ENCODE measurements at places on chromosomes 7 and 10.

DNA sequence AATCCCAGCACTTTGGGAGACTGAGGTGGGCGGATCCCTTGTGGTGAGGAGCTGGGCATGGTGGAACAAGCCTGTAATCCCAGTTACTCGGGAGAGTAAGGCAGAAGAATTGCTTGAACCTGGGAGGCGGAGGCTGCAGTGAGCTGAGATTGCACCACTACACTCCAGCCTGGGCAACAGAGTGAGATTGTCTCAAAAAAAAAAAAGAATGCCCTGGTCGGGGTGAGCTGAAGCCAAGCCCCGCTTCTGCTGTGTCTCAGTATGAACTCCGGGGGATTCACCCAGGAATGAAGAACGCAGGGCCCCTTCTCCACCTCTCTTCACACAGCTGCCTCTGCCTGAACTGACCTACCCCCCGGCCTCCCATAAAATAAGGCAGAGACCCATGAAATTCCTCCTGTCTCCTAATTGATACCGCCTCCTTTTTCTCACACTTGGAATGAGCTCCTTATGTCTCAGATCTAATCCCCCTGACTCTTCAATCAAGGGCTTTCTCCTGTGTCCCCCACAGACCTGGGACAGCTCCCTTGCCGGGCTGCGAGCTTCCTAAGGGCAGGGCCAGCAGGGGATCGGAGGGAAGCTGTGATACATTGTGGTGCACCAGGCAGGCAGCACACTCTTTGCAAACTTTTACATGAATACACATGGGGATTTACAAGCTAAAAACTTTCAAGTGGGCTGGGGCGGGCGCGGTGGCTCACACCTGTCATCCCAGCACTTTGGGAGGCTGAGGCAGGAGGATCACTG, 911 bp upstream of the ZP3 start:
- no peak for DNase-seq

DNA sequence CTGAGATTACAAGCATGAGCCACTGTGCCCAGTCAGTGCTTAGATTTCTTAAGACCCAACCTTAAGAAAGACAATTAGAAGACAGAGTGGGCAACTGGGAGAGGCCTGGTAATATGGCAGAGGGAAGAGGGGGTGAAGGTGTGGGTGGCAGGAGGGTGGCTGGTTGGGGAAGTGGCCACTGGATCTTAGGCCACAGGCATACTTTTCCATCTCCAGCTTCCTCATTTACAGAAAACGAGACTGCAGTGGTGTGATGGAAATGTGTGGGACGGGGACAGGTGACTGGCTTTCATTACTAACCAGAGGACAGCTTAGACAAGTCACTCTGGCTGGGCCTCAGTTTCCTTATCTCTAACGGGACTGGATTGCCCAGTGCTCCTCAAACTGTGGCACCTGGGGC, 1.0 kb upstream of the FFAR4 start:
- DNase-seq = no peak

- DNase-seq = no peak
Observed at GRCh38 chr7:37284805-37285231, 163.8 kb downstream of the ELMO1 start.

DNA sequence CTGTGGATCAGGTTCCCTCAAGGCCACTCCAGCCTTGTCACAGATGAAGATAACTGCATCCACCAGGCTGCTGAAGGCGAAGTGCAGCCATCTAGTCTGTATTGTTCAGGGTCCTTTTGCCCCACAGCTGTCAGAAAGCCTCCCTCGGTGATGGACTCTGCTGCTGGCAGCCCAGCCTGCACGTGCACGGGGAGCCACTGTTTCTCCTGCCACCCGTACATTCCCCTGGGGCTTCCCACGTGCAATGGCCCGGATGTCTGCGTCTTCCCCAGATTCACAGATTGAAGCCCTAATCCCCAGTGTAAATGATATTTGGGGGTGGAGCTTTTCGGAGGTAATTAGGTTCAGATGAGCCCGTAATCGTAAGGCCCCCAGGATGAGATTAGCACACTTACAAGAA, 46.6 kb upstream of the VIPR2 start:
- no peak for DNase-seq

DNA sequence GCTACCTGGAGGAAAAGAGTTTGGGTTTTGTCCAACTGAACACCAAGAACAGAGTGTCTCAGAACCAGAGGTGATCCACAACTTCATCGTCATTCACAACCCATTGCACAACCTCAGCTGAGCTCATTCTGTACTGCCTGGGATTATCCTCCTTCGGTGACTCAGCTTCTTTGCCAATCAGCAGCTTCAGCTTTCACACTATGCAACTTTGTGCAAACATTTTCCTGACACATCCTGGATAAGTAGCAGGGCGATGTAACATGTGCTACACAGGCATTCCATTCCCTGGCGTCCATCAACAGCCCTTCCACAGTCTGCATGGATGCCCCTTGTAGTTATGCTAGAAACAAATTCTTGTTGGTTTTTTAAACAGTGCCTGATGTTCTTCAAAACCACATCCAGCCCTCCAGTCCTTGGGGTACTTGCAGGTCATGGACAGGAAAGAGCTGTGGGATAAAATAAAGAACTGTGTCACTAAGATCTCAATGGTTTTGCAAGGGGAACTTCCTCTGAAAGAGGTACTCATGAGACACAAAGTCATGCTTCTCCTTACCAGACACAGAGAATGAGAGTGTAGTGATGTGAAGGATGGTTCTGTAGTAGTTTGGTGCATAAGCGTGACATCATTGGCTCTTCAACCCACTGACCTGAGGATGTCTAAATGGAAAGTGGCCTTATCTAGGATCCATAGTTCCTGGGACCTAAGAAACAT, 478.5 kb downstream of the KIF20B start:
- no peak for DNase-seq

All from NCI-H2081 treated with DMSO at 0.1 percent for 48 hours (cell line).